ENCODE measurements at places on chromosomes 12 and 14.

- no peak for DNase-seq
Measured at GRCh38 chr14:62921466-62921865, 123.8 kb downstream of the KCNH5 start.

DNA sequence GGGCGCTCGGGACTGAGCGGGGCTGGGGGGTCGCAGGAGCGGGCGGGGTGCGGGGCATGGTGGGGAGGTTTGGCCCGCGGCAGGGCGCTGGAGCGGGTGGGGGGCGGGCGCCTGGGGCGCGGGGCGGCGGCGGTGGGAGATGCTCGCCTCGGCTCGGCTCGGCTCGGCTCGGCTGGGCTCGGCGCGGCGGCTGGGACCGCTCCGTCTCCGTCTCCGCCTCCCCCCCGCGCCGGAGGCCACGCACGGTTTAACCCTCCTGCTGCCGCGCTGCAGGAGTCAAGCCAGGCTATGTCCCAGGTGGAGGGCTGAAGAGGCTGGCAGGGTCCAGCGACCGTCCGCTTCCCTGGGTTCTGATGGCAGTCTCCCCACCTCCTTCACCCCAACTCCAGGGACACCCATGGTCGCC is at the start of gene PIANP:
TSS of gene PIANP (minus strand) at position 170 of the 406 bp plus-strand sequence. CDS start 2,754 bp downstream, outside the sequence.
- no peak for DNase-seq

- no peak for DNase-seq
Measured at GRCh38 chr12:116609319-116610114, 50.3 kb downstream of the MAP1LC3B2 start.

GRCh38 chr14:82915381-82915780 is 1381.7 kb upstream of the SEL1L start:
- DNase-seq, result no peak

DNA sequence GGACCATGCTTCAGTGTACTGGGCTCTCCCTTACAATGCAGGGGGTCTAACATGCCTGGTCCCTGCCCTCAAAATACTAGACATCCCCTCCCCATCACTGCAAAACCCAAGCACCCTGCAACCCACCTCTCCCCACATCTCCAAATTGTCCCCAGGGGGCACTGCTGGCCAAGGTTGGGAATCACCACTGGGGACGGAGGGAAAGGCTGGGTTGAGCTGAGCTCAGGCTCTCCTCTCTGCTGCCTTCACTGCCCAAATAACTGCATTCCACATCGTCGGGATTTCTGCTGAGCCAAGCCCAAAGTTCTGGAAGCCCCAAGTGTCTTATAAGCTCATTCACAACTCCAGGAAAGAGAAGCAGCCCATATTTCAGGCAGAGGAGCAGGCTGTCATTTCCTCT is 69.6 kb downstream of the NT5DC3 start:
- DNase-seq, result no peak

All from NCI-H774 (cell line).